ENCODE measurements at places on chromosomes 6 and 20. TPM values are rescaled to one million over a fixed set of nuclear protein-coding genes. Genes with fewer than 3 reads are reported as not detected.

RBL1 gene
- 55.6 TPM for total RNA-seq

MACROD2 gene
- total RNA-seq = not detected

OR2J3 gene
- not detected for total RNA-seq

IL17A gene
- total RNA-seq = not detected

SLC32A1 gene
- total RNA-seq = not detected

B3GALT4 gene
- 12.2 TPM for total RNA-seq

SLCO4A1 gene
- 79.4 TPM for total RNA-seq

NOL7 gene
- total RNA-seq = 67.3 TPM

TASP1 gene
- total RNA-seq = 11.8 TPM

CLPSL2 gene
- total RNA-seq = not detected

TPBG gene
- not detected for total RNA-seq

OOEP gene
- 0.52 TPM for total RNA-seq

CALHM6 gene
- total RNA-seq = 19.3 TPM

NFYA gene
- 32.5 TPM for total RNA-seq

TXNDC5 gene
- 35.0 TPM for total RNA-seq

HLA-G gene
- total RNA-seq = 2.9 TPM

TFAP2C gene
- total RNA-seq = not detected

ZSCAN26 gene
- total RNA-seq = 9.7 TPM

OTOR gene
- total RNA-seq = not detected

KCNQ5 gene
- 11.8 TPM for total RNA-seq

BPIFB6 gene
- total RNA-seq = not detected

FOXC1 gene
- total RNA-seq = not detected

APOM gene
- total RNA-seq = 5.1 TPM

SYNDIG1 gene
- not detected for total RNA-seq

CCN6 gene
- total RNA-seq = not detected

TAGAP gene
- 64.5 TPM for total RNA-seq

MUC22 gene
- total RNA-seq = not detected

DYNLT2 gene
- 2.6 TPM for total RNA-seq

ZSCAN9 gene
- total RNA-seq = 4.5 TPM

FRMD1 gene
- total RNA-seq = not detected

ADNP gene
- total RNA-seq = 67.6 TPM

STMN3 gene
- 13.3 TPM for total RNA-seq

PPARD gene
- total RNA-seq = 36.7 TPM

CRISP2 gene
- not detected for total RNA-seq

ARHGAP40 gene
- total RNA-seq = not detected

RRAGD gene
- total RNA-seq = 2.5 TPM

Data from activated CD8-positive, alpha-beta T cell treated with anti-CD3 and anti-CD28 coated beads, Interleukin-2, amount 10 ng/mL, durations not matched to agents 7 days and 5 days (primary cell).